Amniotic stem cell (primary cell): ENCODE measurements at places on chromosomes 16 and 17.
A peak's percentile ranks its signal among the peaks of the same experiment; 100 is the strongest.

DNA sequence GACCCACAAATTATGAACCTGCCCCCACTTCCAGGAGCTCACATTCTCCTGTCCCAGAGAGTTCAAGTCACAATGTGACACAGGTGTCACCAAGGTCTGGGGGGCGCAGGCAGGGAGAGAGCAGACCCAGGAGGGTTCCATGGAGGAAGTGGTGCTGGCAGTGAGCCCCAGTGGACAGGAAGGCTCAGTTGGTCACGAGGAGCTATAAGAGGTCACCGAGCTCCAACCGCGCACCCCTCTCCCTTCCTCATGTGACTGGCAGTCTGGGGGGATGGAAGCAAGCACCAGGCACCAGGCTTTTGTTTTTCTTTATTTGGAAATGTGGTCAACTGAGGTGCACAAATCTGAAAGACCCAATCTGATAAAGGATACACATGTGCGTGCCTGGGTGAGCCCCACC, 2.5 kb downstream of the ITGAD start:
- no peak for DNase-seq

DNA sequence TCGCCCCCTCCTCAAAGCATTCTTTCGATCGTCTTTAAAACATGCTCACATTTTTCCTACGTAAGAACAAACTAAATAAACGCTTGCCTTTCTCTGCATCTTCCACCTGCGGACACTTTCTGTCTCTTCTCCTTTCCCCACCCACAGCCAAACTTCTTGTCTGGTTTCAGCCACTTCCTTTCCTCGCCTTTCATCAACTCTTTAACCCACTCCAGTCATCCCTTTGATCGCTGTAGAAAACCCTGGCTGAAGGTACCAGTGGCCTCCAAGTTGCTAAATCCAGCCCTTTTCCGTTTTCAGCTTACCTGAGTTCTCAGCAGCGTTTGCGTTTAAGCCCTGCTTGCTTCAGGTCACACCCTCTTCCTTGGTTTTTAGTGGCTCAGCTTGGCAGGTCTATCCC, 483 bp downstream of the RPA1 start:
- no peak for DNase-seq

- no peak for DNase-seq
Measured at GRCh38 chr17:728911-729310, 3.5 kb upstream of the TLCD3A start.

DNA sequence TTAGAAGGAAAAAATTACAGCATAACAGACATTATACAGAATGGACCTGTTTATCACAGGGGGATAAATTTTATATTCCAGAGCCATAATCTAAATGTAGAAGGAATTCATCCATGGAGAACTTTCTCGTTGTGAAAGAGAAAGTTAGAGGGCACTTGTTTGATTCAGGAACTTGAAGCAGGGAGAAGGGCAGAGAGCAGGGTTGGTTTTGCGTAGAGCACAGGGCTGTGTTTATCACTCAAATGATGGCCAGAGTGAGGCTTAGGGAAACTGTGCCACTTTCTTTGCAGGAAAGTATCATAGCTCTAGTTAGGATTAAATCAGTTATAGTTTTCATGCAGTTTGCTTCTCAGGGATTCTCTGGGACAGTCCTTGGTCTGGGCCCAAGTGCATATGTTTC, 29.1 kb upstream of the MED13 start:
- DNase-seq = no peak

DNA sequence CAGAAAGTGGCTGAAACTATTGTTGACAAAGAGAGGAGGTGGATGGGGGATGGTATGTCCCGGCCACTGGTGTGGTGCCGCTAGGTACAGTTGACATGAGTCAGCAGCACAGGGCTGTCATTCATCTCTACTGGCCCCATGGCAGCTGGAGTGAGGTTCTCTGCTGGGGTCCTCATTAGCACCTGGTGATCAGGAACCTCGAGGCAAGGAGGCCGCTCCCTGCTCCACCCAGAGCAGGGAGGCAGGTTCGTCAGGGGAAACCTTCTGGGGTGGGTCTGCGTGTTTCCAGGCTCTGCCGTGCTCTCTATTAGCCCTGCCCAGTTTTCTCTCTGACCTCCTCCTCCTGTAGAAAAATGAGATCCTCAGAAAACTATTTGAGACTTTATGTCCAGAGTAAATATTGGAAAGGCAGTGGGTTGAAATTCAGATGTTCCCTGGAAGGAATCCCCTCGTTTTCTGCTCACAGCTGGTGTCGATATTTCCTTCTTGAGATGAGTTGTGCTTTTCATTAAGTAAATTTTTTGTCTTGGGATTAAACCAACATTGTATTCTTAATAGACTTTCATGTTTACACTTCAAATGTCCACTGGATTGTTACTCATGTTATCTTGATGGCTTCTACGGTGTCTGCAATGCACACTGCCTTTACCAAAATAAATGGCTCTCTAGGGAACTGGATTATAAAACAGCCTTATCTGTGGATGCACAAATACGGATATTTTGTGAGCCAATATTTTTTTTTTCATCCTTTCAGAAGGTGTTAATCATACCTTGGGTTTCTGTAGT, 7.1 kb downstream of the NTN1 start:
- DNase-seq = no peak

DNA sequence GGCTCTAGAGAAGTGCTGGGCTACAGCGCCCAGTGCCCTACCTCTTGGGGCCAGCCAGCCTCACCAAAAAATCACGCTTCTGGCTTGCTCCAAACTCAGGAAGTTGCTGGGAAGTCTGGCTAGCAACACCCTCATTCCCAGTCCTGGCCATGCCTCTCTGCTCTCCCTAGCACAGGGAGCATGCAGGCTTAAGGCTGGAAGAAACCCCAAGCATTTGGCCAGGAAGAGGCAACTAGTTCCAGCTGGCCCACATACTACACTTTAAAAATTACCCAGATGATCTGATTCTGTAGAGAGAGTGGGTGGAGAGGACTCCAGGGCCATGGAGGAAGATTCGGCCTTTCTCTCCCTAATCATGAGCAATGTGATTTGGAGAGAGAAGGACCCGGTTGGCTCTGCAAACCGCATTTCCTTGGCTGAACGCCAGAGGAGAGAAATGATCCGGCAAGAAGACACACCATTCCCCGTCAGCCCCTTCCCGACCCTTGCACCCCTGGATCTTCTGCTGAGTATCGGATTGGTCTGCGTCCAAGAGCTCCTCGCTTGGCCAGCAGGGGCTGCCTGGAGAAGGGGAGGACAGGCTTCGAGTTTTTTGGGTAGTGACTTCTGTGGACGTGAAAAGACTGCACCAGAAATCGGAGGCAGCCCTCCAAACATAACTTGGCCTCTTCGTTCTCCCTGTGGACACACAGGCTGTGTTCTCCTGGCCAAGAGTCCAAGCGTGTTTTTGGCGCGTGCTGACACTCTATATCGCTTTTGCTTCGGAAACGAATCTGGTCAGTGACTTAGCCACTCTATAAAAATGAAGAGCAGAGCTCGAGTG, 406.3 kb downstream of the WWOX start:
- DNase-seq = no peak

DNA sequence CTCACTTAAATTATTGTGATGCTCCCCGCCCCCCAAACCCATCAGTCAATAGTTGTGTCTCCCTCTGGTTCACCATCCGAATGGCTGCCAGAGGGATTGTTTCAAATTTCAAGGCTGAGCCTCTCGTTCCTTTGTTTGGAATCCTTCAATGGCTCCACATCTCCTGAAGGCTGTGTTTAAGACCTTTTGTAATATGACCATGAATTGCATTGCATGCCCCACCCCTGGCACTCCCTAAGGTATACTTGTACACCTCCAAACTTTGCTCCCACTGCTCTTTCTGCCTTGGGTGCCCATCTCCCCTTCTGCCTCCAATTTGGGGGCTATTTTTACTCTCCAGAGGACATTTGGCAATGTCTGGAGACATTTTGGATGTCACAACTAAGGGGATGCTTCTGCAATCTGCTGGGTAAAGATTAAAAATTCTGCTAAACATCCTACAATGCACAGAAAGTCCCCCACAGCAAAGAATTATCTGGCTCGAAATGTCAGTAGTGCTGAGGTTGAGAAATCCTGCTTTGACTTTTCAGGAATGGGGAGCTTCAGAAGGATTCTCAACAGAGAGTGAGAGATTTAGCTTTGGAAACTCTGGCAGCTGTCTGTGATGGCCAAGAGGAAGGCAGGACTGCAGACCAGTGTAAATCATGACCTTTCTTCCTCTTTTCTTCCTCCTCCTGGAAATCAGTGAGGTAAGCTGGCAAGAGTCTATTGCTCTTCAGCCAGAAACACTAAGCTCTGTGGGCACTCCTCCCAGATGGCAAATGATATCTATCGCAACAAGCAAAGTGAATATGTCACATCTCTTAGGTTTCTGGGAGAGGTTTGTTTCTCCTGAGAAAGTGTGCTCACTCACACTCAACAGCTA, 8.7 kb upstream of the IL4R start:
- DNase-seq = no peak

- no peak for DNase-seq
Measured at GRCh38 chr16:86501989-86502855, 8.1 kb upstream of the FOXF1 start.

GRCh38 chr17:41777574-41778188, 8.8 kb downstream of the JUP start:
- peak; percentile 54 for DNase-seq

- peak; percentile 42 for DNase-seq
Measured at GRCh38 chr16:14362774-14363371, 267.2 kb downstream of the PARN start.

- no peak for DNase-seq
Measured at GRCh38 chr16:117379-118365, 20.8 kb downstream of the NPRL3 start.

- no peak for DNase-seq
Measured at GRCh38 chr16:77409311-77409710, 25.5 kb downstream of the ADAMTS18 start.

GRCh38 chr17:56870081-56870651, 36.2 kb downstream of the DGKE start:
- no peak for DNase-seq

DNA sequence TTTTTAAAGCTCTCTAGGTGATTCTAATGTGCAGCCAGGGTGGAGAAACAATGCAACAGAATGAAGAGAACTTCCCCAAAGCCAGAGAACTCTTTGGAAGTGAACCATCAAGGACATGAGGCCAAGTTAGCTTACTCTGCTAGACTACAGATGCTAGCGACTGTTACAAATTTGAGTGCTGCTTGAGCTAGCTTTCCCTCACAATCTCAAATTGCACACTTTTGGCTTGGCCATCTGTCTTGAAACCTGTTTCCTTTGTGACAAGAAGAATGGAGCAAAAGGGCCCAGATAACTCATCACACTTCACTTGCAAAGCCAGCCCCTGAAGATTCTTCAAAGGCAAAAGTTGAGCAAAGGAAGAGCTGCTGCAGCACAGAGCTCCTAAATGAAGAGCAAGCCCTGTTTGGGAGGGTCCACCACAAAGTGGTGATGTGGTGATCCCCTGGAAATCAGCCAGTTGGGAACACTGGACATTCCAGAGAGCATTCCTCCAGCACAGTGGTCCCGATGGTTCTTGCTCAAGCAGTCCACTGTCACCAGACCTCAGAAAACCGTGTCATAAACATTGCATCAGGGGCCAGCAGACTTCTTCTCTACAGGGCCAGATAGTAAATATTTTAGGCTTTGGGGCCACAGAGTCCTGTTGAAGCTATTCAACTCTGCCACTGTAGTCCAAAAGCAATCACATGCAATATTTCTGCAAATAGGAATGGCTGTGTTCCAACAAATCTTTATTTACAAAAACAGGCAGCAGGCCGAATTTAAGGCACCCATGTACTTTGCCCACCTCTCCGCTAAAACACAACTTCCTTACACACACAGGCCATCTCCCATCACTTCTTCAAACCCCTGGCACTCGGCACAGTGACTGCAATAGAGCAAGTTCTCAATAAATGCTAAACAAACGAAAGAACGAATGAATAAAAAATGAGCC, 21.2 kb downstream of the SLC39A11 start:
- DNase-seq = no peak

DNA sequence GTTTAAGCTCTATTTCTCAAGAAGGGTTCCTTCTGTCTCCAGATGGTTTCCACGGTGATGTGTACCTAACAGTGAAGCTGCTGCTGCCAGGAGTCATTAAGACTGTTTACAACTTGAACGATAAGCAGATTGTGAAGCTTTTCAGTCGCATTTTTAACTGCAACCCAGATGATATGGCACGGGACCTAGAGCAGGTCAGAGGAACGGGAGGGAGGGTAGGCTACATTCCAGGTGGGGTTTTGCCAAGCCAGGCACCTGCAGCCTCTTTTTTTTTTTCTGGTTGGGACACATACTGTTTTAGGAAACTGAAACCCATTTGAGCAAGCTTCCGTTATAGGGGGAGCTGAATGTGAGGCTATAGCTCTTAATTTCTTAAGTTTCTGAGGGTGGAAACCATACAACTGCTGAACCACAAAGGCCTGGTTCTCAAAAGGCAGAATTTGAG, 10.6 kb downstream of the LIG3 start:
- no peak for DNase-seq

- no peak for DNase-seq
Measured at GRCh38 chr16:50291719-50292565, 25.6 kb downstream of the ADCY7 start.

GRCh38 chr16:67086822-67087221, 22.9 kb upstream of the PHAF1 start:
- DNase-seq = no peak

GRCh38 chr17:2631211-2631610, 37.8 kb downstream of the PAFAH1B1 start:
- DNase-seq = no peak

DNA sequence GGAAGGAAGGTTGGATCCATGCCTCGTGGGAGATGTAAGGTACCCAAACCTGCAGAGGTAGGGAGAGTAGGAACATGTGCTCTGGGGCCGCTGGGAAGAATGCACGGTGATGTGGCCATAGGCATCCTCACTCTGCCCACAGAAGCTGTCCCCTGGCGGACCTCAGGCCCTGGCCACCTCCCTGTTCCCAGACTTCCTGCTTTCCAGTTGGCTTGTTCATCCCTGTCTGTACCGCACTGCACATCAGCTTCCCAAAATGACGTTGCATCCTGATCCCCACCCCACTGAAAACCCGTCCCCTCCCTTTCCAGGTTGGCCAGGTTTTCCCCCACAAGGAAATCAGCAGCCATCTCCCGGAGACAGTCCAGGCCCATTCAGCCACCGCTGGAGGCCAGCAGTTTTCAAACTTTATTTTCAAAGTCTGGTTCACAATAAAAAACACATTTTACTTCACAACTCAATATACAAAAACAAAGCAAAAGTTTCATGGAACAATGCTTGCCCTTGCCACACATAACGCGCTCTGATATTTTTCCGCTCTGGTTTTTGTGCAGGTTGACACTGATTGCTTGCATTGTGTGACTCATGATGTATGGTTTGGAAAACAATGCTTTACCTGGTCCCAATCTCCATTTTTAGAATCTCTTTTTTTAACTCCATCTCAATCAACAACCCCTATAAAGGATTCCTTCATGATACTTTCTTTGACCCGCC, 143.0 kb downstream of the GAS7 start:
- no peak for DNase-seq

GRCh38 chr17:1323336-1323735, 43.9 kb downstream of the TRARG1 start:
- no peak for DNase-seq

GRCh38 chr17:17419631-17420030, 57.2 kb upstream of the MED9 start:
- no peak for DNase-seq
